ENCODE measurements at places on chromosomes 5 and 9. TPM values are rescaled to one million over a fixed set of nuclear protein-coding genes. Genes with fewer than 3 reads are reported as not detected.
A peak's percentile ranks its signal among the peaks of the same experiment; 100 is the strongest.

The CCL27 gene
- total RNA-seq: not detected

- DNase-seq: no peak
These were observed 2.3 kb upstream of the ACSL6 start for GRCh38 chr5:132013711-132014110.

- DNase-seq: no peak
These were observed 3.7 kb upstream of the BAAT start for GRCh38 chr9:101388507-101388993.

DNA sequence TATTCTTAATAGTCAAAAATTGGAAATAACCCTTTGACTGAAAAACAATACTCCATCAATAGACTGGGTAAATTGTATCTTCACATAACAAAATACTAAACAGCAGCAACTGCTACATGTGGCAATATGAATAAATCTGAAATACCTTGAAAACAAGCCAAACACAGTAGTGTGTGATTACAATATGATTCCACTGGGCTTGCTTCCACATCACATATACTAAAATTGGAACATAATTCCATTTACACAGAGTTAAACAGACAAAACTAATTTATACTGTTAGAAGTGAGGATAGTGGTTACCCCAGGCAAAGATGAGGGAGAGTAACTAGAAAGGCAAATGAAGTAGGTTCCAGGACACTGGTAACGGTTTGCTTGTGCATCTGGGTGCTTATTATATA is 20.4 kb downstream of the FNIP1 start:
- no peak for DNase-seq

DNA sequence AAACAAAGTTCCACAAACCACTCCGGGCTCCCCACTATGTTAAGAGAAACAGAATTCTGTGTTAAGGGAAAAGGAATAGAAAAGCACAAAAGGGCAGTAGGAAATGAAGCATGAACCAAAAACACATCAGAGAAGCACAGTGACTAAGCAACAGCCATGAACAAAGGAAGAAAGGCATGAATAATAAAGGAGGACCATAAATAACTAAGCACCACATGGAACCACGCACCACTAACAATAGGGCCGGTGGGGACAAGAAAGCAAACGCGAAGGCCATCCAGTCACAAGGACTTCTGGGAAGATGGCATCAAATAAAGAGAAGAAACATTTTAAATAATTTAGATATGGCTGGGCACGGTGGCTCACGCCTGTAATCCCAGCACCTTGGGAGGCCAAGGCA is 18.0 kb downstream of the PRUNE2 start:
- no peak for DNase-seq

The EDIL3 gene
- total RNA-seq: 226 TPM

DNA sequence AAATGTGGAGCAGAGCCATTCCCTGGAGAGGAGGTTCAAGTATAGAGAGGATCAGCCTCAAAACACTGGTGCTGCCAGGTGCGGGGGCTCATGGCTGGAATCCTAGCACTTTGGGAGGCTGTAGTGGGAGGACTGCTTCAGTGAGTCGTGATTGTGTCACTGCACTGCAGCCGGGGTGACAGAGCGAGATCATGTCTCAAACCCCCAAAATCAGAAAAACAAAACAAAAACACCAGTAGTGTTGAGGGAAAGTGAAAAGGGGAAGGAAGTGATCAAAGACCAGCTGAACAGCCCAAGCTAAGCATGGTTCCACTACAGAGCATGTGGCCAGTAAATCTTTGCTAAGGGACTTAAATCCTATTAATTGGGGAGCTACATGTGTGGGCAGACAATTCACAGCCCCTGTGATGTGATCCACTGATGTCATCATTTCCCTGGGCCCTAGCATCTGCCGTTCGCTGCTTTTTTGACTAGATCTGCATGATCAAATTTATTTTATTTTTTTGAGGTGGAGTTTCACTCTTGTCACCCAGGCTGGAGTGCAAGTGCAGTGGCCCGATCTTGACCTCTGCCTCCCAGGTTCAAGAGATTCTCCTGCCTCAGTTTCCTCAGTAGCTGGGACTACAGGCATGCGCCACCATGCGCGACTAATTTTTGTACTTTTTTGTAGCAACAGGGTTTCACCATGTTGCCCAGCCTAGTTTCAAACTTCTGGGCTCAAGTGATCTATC is 2.7 kb upstream of the PCBD2 start:
- DNase-seq: no peak

- DNase-seq: no peak
These were observed 436.7 kb downstream of the ZSWIM6 start for GRCh38 chr5:61768692-61769281.

DNA sequence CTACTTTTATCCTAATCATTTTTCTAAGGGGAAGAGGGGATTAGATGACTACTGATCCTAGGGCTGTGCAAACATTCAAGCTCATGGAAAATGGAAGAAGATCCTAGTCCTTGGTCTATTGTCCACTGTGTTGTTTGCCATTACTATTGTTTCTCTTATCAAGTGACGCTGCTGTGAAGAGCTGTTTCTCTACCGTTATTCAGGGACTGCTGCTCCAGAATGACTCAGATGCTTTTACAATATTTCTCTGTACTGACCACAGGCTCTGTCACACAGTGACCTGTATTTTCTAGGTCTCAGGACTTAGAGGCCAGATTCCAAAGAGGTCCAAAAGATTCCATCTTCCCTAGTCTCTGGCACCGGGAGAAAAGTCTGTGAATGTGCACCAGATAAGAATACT is 159.5 kb upstream of the CHD1 start:
- DNase-seq: peak; percentile 35

DNA sequence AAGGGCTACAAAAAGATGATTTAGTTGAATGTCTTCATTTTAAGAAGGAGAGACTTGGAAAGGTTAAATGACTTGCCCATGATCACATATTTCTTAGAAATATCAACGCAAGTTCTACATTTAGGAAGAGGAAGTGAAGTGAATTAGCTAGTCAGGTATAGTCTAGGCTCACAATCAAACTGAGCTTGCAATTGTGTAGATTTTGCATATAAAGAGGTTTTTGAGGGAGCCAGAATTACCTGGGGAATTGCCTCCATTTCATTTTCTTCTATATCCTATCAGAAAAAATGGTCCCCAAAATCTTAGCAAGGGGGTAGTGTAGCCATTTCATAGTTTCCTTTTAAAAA is 71.3 kb downstream of the MFAP3 start:
- DNase-seq: no peak

GRCh38 chr5:149635394-149635793 is 54.1 kb downstream of the ARHGEF37 start:
- peak; percentile 36 for DNase-seq

The IL3 gene
- total RNA-seq: not detected

DNA sequence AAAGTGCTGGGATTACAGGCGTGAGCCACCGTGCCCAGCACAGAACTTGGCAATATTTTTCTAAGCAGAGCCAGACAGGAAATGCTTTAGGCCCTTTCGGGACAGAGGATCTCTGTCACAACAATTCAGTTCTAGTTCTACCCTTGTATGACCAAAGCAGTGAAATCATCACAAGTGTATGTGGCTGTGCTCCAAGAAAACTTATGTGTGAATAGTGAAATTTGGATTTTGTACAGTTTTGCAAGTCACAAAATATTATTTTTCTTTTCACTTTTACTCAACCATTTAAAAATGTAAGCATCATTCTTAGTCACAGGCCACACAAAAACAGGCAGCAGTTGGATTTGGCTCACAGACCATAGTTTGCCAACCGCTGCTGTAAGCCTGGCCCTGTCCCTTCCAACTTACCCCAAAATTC is 20.4 kb upstream of the PRUNE2 start:
- peak; percentile 88 for DNase-seq

The PCDHGA12 gene
- total RNA-seq: 1.6 TPM

The ABITRAM gene
- 16.7 TPM for total RNA-seq

- peak; percentile 54 for DNase-seq
These were observed 15.3 kb downstream of the TNFSF15 start for GRCh38 chr9:114790521-114790920.

The PCA3 gene
- total RNA-seq: not detected

GRCh38 chr5:5524327-5524726 is 101.8 kb downstream of the ICE1 start:
- DNase-seq: no peak

The HAPLN1 gene
- total RNA-seq: 45.0 TPM

The ANKDD1B gene
- 0.41 TPM for total RNA-seq

The PLAC8L1 gene
- total RNA-seq: 2.7 TPM

GRCh38 chr5:35502206-35502605 is 115.5 kb upstream of the SPEF2 start:
- no peak for DNase-seq

The TEX48 gene
- total RNA-seq: not detected

GRCh38 chr9:84827216-84827765 is 157.8 kb downstream of the NTRK2 start:
- no peak for DNase-seq

- no peak for DNase-seq
These were observed 6.4 kb upstream of the EXOC3 start for GRCh38 chr5:436641-436975.

DNA sequence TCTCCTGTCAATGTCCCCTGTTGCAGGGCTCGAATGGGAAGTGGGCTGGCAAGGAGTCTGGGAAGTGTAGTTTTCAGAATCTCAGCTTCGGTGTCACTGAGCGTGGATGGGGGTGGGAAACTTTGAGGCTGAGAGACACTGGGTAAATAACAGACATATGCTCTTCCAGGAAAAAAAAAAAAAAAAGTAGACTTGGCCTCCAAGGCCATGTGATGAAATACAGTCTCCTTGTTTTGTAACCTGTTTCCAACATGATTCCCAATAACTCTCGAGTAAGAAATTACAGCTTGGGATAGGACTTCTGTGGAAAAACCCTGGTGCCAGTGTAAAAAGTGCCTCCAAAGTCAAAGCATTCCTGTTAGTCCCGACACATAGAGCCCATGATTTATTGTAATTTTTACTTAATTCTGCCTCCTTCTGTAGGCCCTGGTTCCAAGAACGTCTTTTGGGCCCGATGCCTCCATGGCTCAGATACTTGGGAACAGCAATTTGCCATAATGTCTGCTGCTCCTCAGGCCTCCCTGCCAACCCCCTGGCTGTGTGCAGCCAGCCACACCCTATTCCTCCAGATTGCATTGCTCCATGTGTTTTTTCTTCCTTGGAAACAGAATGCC is 119.5 kb upstream of the TNC start:
- DNase-seq: no peak

- DNase-seq: peak; percentile 97
These were observed 241.4 kb downstream of the ARHGAP26 start for GRCh38 chr5:143011585-143011984.

The PHF24 gene
- 0.16 TPM for total RNA-seq

DNA sequence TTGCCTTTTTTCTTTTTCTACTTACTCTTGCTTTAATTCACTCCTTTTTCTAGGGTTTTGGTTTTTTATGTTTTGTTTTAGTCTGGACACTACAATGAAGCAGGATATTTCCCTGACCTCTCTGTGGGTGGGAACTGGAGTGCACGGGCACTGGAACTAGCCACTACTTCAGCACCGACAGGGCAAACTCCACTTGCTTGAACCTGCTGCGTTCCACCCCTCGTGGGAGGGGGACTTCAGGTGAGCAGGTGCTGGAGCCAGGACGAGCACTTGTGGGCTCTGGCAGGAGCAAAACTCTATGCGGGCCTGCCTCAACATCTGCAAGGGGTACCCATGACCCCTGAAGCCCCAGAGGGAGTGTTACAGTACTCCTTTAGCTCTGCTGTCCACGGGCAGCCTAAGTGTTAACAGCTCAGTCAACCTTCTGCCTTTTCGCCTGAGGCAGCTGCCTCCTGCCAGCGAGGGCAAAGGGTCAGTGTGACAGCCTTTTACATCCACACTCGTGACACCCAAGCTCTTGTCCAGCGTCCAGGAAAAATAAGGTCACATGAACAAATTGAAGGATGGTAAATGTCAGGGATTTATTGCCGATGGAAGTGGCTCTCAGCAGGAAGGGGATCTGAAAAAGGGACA is 144.1 kb upstream of the NFIL3 start:
- DNase-seq: no peak

DNA sequence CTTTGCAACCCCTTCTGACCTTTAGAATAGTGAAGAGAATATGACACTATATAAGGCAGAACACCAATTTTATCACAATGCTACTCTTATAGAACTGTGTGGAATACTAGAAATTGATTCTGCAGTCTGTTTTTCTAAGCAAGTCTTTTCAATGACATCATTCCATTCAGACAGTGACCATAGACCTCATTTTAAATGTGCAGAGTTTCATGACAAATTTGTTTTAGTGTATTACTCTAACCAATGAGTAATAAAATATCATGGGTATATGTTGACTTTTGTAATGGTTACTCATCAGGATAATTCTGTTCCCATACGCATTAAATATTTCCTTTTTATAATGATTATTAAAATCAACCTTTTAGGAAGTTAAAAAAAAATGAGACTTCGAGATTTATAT is 219.9 kb downstream of the COX7C start:
- peak; percentile 18 for DNase-seq

DNA sequence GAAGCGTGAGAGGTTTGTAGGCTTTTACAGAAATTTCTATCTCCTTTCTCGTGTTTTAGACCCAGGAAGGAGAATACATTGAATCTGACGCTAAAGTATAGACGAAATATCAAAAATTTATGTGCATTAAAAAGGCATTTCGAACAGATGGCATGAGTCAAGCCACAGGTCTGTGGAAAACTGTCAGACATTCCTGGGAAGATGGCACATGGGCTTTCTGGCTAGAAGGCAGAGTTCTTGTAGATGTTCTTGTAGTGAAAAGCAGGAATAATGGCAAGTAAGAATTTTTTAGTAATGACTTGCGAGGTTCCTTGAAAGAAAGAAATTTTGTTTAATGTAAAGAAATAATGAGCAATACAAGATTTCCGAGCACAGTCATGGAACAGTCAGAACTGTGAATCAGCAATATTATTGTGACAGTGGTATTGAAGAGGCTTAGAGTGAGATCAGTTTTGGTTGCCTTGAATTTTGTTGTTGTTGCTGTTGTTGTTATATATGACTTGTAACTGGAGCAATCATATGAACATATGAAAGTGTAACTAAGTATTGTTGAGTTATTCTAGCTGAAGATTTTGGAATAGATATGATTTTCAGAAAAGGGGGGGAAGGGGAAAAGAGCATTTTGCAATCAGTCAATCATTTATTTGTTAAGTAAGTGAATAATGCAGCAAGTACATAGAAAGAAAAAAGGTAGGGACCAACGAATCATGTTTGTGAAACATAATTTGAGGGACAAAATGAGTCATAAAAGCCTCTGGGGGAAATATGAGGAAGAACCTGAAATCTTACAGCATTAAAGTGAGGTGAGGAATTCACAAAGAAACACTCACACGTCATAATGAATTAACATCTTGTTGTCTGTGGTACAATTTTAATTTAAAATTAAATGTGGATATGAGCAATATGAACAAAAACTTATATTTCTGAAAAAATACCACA is 339.0 kb upstream of the CTNND2 start:
- peak; percentile 51 for DNase-seq

- DNase-seq: no peak
These were observed 11.1 kb downstream of the SH2D3C start for GRCh38 chr9:127767410-127767809.

- no peak for DNase-seq
These were observed 239.0 kb downstream of the PJA2 start for GRCh38 chr5:109170629-109171350.

The OR2S2 gene
- total RNA-seq: not detected

The RECK gene
- 21.6 TPM for total RNA-seq

The OGN gene
- not detected for total RNA-seq

The SCGB3A2 gene
- total RNA-seq: 0.82 TPM
